ENCODE measurements at places on chromosomes 2 and 18.

GRCh38 chr18:49699303-49699702 lies 114.0 kb downstream of the ACAA2 start:
- no peak for DNase-seq

- DNase-seq = no peak
Measured at GRCh38 chr2:226892729-226893128, 56.9 kb downstream of the RHBDD1 start.

DNA sequence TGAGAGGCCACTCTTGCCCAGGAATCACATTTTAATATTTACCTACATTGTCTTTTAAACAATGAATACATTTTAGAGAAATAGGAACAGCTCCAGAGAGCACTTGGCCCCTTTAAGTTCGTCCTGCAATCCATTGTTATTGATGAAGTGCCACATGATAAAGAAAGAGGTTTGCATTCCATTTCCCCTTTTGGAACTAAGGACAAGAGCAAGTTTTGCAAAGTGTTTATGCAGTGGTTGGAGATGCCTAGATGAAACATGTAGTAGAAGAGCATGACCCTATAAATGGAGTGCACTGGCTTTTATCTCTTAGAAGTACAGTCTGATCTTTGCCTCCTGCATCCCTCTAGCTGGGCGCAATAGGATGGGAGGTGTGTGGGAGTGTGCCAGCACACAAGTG lies 118.7 kb upstream of the CNTNAP5 start:
- DNase-seq = no peak

GRCh38 chr2:101803945-101804696 lies 106.6 kb downstream of the MAP4K4 start:
- no peak for DNase-seq

All from hematopoietic multipotent progenitor cell treated with erythropoietin and hydrocortisone succinate and interleukin-3 and kit ligand, for 17 days (in vitro differentiated cells).